ENCODE measurements at places on chromosomes 6 and 20.

GRCh38 chr6:1704711-1705110 is 95.0 kb downstream of the FOXC1 start:
- peak; percentile 8 for DNase-seq

- DNase-seq, result no peak
Measured at GRCh38 chr20:43974695-43975094, 60.0 kb downstream of the TOX2 start.

- no peak for DNase-seq
Measured at GRCh38 chr20:63106108-63106764, 99.5 kb upstream of the BHLHE23 start.

DNA sequence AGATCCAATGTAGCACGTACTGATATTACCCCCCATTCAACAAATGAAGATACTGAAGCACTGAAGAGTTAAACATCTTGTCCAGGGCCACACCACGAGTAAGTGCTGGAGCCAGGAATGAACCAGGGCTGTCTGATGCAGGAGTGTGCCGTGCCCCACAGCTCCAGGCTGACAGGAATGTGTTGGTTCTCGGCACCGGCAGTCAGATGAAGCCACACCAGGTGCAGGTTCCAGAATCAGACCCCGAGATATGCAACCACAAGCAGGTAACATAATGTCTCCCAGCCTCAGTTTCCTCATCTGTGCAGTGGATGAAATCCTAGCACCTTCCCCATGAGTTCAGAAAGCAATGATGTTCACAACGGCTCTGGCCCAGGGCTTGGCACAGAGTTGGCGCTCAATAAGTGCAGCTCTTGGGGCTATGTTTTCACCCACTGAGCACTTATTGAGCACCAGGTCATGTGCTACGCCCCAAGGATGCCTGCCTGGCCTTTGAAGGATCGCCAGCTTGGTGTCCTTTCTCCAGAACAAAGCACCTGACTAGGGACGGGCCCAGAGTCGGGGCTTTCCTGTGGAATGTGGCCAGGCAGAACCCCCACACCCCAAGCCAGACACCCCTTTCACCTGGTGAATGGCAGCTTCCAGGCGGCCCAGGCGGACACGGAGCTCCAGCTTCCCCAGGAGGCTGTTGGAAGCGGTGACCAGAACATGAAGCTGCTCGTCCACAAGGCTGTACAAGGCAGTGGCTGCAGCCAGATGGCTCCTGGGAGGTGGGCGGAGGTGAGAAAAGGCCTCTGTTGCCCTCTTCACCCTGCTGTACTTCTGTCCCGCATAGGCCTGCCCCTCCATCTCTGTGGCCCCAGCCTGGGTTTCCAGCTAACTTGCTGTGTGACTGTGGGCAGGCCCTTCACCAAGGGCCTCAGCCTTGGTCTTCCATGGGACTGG is 41.3 kb downstream of the KIAA1755 start:
- DNase-seq, result no peak

GRCh38 chr6:157265186-157265585 is 58.1 kb downstream of the TMEM242 start:
- no peak for DNase-seq

DNA sequence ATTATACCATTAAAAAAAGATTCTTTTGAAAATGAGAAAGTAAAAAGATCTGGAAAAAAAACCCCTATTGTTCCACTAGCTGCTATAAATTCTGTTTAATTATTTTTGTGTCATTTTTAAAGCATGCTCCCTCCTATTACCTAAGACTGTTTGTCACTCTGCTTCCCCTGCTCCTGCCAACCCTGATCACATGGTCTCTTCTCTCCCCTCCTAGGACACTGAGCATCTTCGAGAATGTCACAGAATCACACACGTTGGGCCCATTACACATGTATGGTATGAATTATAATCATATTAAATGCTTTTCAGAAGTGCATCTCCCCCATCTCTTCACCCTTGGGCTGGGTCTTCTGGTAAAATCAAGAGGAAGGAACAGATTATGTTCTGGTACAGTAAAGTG is 6.2 kb downstream of the SNAP91 start:
- no peak for DNase-seq

DNA sequence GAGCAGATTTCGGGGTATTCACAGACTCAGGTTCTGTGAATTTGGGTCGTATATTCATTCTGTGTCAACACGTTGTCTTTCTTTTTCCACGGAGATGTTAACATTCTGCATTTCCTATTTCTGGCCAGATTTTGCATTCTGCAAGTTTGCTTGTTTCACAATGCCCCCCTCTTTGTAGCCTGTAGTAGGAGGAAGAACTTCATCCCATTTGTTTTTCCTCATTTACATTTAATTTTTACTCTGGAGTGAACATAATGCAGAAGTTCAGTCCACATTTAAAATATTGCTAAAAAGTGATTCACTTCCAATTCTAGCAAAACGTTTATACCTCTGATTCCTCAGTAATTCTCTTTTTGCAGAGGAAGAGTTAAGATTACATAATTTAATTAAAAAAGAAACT is 12.9 kb downstream of the TAGAP start:
- DNase-seq, result no peak

DNA sequence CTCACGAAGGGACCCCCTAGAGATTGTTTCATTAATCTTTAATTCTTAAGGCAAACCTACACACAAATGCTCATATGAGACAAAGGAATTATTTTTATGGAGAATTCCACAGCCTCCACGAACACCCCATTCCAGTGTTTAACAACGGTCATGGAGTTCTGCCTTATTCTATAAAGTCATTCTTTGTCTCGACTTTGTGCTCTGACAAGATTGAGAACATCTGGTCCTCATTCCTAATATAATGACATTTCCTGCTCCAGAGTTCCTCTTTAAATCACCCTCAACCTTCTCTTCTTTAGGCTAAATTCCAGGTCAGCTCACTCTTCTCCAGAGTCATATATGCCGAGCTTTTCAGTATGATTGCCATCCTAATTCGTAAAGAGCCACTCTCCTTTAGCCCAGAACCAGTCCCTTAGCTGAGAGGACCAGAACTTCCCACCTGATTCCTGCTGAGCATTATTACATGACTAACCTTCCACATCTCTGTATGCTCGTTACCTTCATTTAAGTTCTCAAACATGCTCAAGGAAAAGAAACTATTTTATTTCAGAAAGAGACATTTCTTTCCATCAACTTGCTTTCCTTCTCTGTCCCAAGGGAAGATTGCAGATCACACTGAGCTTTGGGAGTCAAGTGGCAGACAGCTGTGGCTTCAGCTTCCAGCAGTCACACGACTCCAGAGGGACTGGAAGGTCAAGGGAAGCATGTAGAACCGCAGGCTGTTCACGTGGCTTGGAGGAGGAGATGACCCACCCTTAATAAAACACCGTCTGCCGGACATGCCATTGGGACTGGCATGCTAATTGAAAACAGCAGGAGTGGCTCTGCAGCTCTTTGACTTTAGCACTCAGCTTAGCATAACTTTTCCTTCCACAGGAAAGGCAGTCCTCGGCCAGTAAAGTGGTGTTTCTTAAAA is 467.1 kb upstream of the HSF2 start:
- peak; percentile 93 for DNase-seq

GRCh38 chr20:17617212-17617867 is 47.5 kb downstream of the DSTN start:
- DNase-seq, result peak; percentile 70

- no peak for DNase-seq
Measured at GRCh38 chr6:12648171-12648570, 68.4 kb upstream of the PHACTR1 start.

- DNase-seq, result no peak
Measured at GRCh38 chr6:141472162-141472928, 660.4 kb upstream of the GJE1 start.

DNA sequence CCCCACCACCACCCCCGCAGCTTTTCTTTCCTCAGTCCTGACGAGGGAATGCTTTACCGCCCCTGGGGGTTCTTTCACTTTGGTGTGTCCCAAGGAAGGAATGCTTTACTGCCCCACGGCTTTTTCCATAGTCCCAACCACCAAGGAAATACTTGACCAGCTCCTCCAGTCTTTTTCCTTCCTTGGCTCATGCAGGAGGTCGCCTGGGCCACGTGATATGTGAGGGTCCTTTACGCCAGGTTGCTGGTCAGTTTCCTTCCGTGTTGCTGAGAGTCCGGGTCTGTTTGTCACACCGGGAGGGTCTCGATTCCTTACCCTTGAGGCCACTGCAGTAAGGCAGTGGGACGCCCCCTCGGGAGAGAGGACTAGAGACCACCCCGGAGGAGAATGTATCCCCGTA is 58.9 kb upstream of the CDH4 start:
- DNase-seq, result no peak

DNA sequence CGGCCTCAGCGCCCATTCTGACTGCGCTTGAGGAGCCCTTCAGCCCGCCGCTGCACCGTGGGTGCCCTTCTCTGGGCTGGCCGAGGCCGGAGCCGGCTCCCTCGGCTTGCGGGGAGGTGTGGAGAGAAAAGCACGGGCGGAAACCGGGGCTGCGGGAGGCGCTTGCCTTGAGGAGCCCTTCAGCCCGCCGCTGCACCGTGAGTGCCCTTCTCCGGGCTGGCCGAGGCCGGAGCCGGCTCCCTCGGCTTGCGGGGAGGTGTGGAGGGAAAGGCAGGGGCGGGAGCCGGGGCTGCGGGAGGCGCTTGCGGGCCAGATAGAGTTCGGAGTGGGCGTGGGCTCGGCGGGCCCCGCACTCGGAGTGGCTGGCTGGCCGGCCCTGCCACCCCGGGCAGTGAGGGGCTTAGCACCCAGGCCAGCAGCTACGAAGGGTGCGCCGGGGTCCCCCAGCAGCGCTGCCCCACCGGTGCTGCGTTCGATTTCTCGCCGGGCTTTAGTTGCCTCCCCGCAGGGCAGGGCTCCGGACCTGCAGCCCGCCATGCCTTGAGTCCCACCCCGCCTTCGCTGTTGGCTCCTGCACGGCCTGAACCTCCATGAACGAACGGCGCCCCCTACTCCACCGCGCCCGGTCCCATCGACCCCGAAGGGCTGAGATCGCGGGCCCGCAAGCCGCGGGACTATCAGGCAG is 45.7 kb upstream of the MCUR1 start:
- no peak for DNase-seq

GRCh38 chr20:44370639-44371218 is 15.2 kb downstream of the HNF4A start:
- no peak for DNase-seq

DNA sequence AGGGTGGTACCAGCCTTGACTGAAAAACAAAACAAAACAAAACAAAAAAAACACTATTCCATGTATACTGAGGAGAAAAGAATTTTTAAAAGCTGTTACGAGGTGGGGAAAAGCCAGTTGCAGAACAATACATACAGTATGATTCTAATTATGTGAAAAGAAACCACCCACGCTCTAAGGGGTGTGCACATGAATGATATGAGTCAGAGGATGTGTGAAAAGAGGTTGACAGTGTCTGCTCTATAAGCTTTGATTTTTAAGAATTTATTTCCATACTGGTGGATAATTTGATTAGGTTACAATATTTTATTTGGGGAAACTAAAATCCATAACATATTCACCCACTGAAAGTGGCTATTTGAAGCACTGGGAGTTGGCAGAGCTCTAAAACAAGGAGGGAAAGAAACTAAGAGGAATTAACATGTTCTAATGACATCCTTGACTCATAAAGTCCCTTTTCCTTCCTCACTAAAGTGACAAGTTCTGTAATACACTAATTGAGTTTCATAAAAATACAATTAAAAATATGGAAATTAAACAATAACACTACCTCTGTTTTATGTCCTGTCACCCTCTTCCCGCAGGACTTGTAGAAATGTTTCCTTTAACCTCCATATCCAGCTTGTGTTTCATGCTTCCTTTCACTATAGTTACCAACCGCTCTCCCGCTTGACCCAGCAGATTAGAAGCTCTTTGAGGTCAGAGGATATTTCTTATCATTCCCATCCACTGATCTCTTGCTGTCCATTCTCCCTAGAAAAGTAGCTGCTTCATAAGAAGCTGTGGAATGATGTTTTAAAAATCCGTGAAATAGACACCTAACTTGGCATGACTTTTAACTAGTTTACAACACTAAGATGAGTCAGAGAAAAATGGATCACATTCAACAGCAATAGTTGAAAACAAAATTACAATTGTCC is 118.6 kb upstream of the CCDC28A start:
- DNase-seq, result peak; percentile 73

DNA sequence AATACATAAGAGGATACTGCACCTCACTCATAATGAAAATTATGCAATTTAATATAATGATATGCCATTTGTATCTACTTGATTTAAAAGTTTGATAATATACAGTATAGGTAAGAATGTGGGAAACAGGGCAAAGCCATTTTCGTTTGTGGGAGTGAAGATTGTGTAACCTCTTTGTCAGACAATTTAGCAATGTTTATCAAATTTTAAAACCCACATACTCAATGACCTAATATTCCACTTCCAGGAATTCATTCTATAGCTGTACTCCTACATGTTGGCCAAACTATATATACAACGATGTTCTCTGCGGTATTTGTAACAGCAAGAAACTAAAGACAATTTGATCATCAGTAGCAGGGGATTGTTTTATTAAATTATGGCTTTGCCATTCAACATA is 17.8 kb upstream of the FKBP5 start:
- DNase-seq, result no peak

GRCh38 chr20:54497931-54498718 is 22.7 kb downstream of the DOK5 start:
- no peak for DNase-seq

- DNase-seq, result no peak
Measured at GRCh38 chr6:56416247-56416646, 168.9 kb upstream of the COL21A1 start.

DNA sequence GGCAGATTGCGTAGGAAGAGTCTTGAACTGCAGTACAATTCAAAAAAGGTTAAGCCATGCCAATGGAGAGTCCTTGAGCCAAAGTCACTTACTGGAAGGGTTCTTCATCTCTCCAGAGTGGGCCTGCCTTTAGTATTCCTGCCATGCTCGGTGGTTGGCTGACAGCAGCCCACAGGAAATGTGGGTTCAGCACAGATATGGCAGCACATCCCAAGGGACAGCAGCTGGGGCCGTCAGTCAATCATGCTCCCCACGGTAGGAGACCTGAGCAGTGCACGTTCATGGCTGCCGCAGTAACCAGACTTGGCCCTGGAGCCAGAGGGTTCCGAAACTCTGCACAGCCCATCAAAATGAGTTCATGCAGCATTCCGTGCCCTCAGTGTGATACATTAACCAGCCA is 63.6 kb upstream of the SIRPA start:
- DNase-seq, result no peak

- no peak for DNase-seq
Measured at GRCh38 chr6:157773248-157773773, 49.7 kb upstream of the SNX9 start.

DNA sequence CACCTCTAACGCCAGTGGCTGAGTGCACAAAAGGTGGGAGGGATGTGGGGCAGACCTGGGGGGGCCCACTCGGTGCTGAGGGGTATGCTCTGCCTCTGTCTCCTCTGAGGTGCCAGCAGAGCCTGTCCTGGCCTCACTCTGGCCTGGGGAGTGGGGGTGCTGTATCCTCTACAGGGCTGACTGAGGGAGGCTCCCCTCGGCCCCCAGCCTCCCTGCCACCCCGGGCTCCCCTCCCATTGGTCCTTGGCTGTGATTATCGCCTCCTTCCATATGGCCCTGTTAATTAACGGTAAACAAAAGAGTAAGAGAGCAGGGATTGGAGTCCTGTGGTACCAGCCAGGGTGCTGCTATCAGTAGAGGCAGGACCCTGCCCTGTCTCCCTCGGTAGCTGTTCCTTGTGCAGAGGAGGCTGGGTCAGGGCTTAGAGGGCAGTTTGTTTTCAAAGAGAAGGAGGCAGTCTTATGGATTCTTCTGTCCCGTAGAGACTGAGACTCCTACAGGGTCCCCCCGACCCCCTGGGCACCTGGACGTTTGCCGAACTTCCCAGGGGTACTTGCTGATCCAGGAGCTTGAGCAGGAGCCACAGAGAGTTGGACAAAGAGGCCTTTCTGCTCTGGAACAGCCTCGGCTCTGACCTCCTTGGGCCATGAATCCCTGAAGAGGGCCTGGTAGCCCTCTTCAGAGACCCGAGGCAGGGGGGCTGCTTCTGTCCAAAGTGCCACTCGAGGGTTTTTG is 1.8 kb downstream of the MYT1 start:
- no peak for DNase-seq
